Cardiac muscle cell (in vitro differentiated cells and primary cell): ENCODE measurements at places on chromosomes 1 and 21.

DNA sequence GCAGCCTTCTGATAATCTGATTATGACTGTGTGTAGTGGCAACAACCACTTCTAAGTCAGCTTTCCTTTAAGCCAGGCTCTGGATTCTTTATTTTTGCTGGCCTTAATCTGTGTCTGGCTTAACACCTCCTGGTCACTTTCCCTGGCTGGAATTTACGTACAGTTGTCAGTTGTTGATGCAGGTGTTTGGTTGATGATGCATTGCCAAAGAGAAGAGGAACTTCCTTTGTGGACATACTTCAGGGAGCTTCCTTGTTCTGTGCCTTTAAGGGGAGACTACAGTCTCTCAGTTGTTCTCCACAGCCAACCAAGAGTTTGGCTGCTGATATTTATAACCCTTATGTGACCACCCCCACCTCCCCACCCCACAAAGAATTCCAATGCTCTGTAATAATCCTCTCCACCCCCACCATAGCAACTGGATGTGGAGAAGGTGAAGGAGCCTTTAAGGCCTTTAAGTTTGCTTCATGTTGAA, 96.0 kb upstream of the BMP8A start:
- peak; percentile 78 for DNase-seq

DNA sequence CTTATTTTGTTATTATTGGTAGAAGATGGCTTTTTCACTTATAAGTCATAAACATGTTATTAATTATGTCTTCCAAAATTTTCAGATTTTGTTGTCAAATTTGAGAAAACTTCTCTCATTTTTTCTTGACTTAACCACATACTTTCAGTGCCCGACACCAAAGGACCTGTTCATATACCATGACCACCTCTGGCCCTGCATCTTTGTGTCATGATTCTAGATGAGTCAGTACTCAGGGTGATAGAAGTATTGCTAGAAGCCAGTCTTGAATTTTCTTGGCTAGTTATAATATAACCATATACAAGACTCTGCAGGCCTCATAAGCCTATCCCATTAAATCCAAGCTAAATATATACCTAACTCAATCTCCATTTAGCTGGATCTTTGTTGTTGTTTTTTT, 35.4 kb upstream of the DPH5 start:
- no peak for DNase-seq

DNA sequence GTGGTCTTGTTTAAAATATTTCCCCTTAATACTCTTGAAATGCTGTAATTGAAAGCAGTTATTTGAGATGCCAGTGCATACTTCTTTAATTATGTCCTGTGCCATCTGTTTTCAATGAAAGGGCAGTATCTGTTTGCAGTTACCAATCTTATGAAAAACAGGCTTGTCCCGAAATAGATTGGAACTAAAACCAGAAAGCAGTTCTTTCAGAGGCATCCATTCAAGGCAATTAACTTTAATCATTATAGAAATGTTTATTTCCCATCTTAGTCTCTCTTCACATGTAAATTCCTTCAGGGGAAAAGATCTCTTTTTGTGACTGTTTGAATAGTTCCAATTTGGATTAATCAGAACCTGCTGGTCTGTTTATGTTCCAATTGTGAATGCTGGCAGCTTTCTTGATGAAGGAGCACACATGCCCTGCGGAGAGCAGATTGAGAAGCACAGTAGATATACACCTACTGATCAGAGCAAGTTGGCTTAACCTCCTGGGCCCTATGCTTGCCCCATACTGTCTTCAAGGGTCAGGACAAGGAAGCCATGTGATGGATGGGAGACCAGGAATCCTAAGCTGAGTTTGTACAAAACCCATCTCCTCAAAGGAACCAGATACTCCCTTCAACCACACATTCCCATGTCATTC, 41.6 kb upstream of the MROH9 start:
- no peak for DNase-seq

GRCh38 chr21:31732597-31733550, 956 bp upstream of the SCAF4 start:
- no peak for DNase-seq

GRCh38 chr1:181111559-181111958, 23.1 kb downstream of the IER5 start:
- DNase-seq, result no peak

DNA sequence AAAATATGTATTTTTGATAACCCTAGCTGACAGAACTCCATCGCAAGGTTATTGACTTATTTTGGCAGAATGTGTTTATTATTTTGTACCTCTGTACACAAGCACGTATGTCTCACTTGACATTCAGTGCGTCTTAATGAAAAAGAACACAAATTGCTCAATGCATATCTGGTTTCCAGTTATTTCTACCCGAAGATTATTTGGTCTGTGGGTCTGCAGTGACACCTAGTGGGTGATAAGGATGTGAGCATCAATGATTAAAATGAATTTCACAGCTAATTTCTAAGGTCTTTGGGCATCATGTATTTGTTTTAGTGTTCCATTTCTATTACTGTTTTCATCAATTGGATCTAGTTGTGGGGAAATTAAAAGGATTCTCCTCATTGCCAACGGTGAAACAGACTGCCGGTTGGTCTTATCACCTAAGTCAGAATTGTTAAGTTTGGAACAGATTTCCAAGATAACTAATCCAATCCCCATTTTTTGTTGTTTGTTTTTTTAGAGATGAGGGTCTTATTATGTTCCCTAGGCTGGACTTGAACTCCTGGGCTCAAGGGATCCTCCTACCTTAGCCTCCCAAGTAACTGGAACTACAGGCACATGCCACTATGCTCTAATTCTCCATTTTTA, 13.9 kb downstream of the DDX20 start:
- peak; percentile 55 for DNase-seq

- no peak for DNase-seq
Measured at GRCh38 chr1:77354536-77354935, 72.7 kb downstream of the AK5 start.

DNA sequence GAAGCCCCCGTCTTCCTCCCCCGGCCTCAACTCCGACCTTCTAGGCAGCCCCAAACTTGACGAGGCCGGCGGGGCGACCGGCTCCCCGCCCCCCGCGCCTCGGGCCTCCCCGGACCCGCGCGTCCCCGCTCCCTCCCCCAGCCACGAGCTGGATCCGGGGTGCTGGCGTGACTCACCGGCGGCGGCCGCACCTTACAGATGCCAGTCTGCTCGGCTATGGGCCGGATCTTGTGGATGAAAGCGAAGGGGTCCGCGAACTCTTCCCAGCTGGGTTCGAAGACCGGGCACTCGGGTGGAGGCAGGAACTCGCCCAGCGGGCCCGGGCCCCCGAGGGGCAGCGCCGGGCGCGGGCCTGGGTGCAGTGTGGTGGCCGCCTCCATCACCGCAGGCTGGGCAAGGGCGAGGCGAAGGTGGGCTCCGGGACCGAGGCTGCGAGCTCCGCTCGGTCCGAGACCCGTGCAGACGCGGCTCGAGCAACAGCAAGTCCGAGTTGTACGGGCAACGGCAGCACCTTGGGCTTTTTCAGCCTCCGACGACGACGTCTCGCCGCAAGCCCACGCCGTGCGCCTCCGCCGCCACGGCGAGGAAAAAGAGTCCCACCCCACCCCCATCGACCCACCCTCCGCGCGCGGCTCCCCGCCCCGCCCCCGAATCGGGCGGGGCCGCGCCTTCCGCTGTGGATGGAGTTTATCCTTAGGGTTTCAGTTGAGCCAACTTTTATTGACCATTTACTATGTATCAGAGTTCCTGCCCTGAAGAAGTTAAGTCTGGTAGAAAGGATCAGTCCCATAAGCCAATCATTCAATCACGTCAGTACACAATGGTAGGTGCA, at the start of gene KDM5B:
KDM5B (minus strand) TSS at position 496 of the 832 bp plus-strand sequence; CDS start at position 380, 116 bp downstream.
- peak; percentile 89 for DNase-seq

GRCh38 chr1:6794164-6794563, 8.9 kb downstream of the CAMTA1 start:
- DNase-seq, result no peak

DNA sequence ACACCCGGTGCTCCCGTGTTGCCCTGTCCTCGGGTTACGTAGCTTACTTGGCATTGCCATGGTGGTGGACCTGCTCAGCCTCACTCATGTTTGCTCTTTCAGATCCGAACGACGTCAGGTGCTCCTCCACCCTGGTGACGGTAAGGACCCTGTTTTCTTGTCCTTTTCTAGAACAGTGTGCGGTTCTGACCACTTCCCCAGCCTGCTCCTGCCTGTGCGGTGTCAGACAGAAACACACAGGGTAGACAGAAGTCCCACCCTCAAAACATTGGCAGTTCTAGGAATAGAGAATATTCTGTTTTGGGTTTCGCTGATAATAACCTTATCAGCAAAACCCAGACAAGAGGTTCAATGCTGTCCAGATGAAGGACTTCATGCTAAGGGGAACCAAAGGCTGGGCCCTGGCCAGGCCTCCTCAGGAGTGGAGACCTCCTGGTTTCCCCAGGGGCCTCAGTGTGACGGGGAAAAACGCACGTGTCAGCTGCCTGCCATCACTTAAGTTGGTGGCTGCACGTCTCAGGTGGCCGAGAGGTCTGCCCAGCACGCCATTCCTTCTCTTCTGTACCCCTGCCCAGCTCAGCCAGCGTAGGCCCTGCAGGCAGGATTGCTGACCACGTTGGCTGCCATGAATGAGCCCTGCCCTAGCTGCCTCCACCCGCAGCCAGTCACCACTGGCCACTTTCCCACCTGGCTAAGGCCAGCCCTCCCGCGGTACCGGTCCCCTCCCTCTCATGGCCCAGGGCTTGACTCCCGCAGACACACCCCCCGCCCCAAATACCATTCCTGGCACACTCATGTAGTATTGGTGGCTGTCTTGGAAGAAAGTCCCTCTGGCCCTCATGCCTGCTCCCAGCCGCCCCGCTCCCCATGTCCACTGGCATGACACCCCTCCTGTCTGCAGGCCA, 33.6 kb downstream of the SLC37A1 start:
- no peak for DNase-seq

DNA sequence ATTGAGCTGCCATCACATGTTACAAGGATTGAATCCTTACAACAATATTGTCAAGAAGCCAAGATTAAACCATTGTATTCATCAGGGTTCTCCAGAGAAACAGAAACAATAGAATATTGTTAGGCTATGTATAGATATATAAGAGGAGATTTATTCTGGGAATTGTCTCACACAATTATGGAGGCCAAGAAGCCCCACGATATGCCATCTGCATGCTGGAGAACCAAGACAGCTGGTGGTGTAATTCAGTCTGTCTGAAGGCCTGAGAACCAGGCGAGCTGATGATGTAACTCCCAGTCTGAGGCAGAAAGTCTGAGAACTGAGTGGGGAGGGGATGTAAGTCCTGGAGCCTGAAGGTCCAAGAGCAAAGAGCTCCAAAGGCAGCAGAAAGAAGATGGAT, 14.5 kb upstream of the TTF2 start:
- DNase-seq, result peak; percentile 66
